NCI-H460 (cell line): ENCODE measurements at places on chromosomes 2 and 18. TPM values are rescaled to one million over a fixed set of nuclear protein-coding genes. Genes with fewer than 3 reads are reported as not detected.

GRCh38 chr2:173568054-173568453, 213.4 kb downstream of the CDCA7 start:
- DNase-seq: peak; percentile 32

ADCYAP1 gene
- 0.20 and 0.57 TPM in 2 replicates for total RNA-seq

- DNase-seq: peak; percentile 48
Measured at GRCh38 chr2:636641-637405, 40.4 kb downstream of the TMEM18 start.

EVX2 gene
- not detected in 2 replicates for total RNA-seq

GRCh38 chr2:125837128-125837527, 818.8 kb upstream of the GYPC start:
- DNase-seq: no peak
